ENCODE measurements at places on chromosomes 3 and 15.

- peak; percentile 98 for DNase-seq
Measured at GRCh38 chr3:172082269-172082668, 42.9 kb downstream of the FNDC3B start.

GRCh38 chr3:38990621-38991020, 61.1 kb downstream of the SCN11A start:
- no peak for DNase-seq

DNA sequence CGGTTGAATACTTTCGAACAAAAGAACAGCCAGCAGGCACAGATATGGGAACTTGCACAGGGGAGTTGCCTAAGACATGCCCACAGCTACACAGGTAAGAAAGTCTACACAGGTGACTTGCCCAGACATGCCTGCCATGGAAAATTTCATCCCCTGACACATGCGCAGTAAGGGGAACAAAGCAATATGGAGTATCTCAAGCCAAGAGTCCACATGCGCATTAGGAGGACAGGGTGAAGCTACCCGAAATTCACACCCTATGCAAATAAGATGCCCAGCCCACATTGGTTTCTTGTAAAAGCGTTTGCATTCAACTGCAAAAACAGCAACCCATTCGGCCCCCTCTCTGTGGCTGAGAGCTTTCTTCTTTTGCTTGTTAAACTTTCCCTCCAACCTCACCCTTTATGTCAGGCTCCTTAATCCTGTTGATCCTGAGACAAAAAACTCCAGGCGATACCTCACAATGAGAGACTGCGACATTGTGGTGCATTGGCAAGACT, 49.3 kb upstream of the TRPM1 start:
- no peak for DNase-seq

DNA sequence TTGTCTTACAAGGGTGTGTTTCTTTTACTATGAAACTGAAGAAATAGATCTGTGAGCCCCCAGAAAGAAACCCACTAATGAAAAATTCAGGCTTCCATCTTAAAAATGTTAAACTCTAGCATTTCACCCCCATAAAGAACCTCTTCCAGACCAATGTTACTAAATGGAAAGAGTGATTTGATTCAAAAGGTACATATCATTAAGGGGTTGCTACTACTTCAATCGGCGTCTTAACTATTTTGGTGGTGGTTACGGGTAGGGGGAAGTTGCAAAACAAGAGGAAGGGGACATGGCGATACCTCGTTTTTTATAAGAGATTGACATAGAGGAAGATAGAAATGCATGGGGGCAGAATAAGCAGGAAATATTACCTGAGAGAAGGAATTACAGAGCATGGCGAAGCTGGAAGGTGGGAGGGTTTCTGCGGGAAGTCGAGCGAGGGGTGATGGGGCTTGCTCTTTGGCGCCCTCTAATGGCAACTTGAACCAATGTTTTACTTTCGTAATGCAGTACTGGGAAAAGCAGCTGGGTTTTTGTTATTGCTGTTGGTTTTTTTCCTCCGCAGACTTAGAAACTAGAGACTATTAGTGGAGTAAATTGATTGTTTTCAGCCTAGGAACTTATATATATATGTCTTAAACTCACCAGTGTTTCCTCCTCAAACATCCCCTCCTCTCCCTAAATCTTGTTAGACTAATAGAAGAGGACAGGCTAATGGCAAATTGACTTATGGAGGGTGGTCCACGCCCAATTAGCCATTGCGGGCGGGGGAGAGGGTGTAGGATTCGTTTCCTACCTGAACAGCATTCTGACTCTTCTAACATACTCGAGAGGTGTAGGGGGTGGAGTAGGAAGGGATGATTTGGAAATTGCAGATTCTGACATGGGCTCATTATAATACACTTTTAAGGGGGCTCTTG, 11.3 kb upstream of the SOX2 start:
- DNase-seq, result peak; percentile 59

DNA sequence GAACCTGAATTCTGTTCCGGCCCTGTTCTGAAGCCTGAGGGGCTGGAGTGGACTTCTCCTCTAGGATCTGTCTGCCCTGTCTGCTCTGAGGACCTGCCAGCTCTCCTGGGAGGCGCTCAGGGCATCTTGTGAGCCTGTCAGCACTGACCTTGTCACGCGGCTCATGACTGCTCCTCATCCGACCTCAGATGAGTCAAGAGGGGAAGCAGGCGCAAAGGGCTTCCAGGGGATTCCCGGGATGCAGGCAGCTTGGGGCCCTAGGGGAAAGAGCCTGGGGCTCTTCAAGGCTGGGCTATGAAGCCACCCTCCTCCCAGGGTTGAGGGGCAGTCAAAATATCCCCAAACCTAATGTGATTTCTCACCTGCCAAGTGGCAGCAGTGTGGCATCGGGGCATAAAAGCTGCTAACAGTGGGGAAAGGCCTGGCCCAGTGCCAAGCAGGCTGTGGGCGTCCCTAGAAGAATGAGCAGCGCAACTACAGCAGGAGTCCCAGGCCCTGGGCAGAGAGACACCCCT, 27.6 kb upstream of the ANKDD1A start:
- peak; percentile 74 for DNase-seq

DNA sequence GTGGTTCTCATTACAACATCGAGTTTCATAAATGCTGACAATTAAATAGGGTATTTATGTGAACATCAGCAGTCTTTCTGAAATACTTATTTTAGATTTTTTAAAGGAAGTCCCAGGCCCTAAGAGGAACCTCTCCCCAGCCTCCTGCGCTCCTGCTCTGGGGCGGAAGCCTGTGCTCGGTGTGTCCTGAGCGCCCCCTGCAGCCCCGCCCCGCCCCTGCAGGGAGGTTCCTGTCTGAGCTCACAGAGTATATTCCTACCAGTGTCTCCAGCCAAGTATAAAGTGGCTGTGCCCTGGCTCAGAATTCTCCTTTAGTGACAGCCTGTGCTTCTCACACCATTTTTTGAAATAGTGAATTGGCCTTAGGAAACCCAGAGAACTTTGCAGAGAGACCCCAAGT, 567.9 kb downstream of the GOLGA6L6 start:
- no peak for DNase-seq

DNA sequence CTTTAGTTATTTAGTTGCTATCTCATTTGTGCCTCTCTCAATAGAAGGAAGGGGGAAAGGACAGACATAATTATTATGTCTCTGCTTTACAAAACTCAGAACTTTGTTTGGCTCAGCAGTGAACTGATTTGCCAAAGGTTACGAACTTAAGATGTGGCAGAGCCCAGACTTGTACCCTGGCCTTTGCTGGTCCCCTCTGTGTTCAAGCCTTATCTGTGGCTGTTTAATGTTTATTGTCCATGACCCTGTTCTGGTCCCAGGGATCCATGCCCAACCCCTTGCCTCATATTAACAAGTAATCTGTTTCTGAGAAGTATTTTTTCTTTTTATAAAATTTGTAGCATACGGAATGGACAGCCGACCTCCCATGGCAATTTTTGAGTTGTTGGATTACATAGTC, 10.7 kb downstream of the SNAPC5 start:
- no peak for DNase-seq

GRCh38 chr3:90055666-90056065, 948.2 kb downstream of the EPHA3 start:
- DNase-seq, result no peak

DNA sequence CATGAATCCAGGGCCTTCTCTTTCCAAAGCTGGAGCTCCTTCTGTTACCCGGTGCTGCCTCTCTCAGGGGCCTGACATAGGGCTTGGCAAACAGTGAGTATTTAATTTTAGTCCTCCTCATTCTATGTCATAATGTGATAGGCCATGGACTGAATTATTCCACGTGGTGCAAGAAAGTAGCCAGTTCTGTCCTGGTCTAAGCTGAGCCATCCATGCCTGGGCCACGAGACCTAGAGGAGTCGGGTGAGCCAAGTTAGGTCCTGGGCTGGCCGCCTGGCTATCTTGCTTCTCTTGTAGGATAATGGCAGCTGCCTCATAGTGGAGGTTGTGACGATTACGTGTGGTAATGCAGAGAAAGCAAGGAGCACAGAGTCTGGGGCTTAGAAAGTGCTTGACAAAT, 170.6 kb downstream of the FAM43A start:
- DNase-seq, result no peak

DNA sequence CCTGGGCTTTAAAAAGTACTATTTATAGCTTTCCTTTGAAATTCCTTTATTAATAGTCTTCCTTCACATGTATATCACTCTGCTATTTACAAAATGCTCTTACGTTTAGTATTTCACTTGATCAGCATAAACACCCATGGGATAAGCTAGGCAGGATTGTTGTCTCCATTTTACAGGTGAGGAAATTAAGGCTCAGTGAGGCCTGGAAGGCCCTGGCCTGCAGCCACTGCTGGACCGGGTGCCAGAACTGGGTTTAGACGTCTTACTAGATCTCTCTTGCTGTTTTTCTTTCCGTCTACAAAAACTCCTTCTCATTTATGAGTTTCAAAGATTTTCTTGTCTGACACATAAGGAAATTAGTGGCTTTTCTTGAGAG, 236.4 kb downstream of the LPP start:
- no peak for DNase-seq
